ENCODE measurements at places on chromosomes 5 and 9.

DNA sequence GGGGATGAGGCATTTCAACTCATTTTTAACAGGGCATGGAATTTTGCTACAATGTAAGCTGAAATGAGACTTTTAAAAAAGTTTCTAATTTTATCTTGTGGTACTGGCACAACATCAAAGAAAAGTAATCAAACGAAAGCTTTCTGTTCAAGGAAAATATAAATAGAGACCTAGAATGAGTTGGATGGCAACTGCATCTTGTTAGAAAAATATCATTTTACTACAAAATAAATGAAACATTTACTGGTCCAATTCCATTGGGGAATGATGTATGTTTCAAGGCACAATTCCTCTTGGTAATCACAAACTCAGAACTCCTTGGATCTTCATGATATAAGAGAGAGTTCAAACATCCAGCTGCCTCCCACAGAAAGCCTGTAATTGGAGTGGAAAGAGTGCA lies 102.8 kb downstream of the HMHB1 start:
- DNase-seq, result no peak

GRCh38 chr5:86075139-86075538 lies 542.6 kb upstream of the COX7C start:
- DNase-seq, result no peak

- no peak for DNase-seq
Observed at GRCh38 chr5:55900776-55901175, 49.6 kb downstream of the IL31RA start.

- no peak for DNase-seq
Observed at GRCh38 chr5:101955891-101956290, 340.2 kb downstream of the SLCO4C1 start.

- DNase-seq, result no peak
Observed at GRCh38 chr9:108780942-108781734, 74.6 kb downstream of the ACTL7B start.

Measured in CD4-positive, alpha-beta T cell treated with Interleukin-17A for 1 hour (primary cell).